ENCODE measurements at places on chromosomes 5 and 9.
A peak's percentile ranks its signal among the peaks of the same experiment; 100 is the strongest.

- no peak for DNase-seq
Measured at GRCh38 chr5:43312076-43312661, 1.0 kb downstream of the HMGCS1 start.

- no peak for DNase-seq
Measured at GRCh38 chr9:97905228-97905627, 17.1 kb downstream of the TRMO start.

DNA sequence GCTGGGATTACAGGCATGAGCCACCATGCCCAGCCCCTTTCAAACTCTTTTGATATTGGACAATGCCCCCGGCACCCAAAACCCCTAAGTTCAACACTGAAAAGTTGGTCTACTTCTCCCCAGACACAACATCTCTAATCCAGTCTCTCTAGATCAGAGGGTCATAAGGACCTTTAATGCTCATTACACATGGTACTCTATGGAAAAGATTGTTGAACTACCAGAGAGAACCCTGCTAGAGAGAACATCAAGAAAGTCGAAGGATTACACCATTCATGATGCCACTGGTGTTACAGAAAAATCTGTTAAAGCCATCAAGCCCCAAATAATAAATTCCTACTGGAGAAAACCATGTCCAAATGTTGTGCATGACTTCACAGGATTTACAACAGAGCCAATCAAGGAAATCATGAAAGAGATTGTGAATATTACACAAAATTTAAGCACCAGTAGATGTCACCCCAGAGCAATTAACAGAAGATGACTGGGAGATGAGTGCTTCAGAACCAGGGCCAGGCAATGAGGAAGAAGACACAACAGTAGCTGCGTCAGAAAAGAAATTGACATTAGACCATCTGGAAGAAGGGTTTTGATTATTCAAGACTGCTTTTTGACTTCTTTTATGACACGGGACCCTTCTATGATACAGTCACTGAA is 28.3 kb upstream of the NIPAL4 start:
- DNase-seq, result peak; percentile 69

GRCh38 chr5:152674403-152674802 is 269.3 kb upstream of the NMUR2 start:
- no peak for DNase-seq
